Natural killer cell treated with Interleukin-12 subunit alpha and Interleukin-12 subunit beta and Interleukin-15 and Interleukin-18, amount 100 ng/mL, for 72 hours (primary cell): ENCODE measurements at places on chromosomes 6 and 20. TPM values are rescaled to one million over a fixed set of nuclear protein-coding genes. Genes with fewer than 3 reads are reported as not detected.

DNA sequence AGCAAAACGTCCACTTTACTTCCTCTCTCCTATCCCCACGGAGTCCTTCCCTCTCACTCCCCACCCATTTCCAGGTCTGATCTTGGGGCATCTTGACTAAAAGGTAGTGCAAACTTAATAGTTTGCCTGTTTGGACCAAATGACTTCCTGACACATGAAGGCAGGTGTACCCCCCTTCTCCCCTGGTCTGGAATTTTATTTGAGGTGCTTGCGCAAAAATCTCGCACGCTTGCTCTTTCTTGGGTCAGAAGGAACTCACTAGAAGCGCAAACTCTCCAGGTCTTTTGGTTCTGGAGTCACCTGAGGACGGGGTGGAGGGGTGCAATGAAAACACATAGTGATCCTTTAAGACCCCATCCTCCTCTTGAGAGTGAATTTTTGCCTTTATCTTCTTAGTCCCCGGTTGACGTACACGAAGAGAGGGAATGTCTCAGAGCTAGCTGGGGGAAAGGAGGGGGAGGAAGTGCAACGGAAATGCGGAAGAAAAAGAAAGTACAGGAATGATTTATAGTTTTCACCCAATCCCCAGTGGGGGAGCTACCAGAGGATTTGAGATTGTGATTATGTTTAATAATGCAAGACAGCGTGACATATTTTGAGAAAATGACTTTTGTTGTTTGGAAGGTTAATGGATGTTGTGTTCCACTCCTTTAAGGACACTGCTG lies 4.9 kb downstream of the ADGRB3 start:
- H3K27ac ChIP-seq: no peak overlapping the region
- no peak for DNase-seq

DNA sequence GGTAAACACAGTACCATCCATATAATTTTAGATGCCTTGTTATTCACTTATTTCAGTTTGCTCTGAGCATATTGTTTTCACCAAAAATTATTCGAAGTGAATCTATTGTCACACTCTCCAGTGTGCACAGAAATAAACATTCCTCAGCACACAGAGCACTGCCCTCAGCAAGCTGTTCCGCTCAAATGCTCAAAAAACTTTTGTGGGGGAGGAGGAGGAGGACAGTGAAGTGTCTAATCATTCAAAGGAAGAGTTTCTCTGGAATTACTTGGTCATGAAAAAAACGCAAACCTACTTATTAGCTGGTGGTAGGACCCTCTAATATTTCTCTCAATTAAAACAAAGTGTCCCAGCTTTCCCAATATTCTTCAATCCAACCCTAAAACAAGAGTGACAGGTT lies 88.3 kb downstream of the DTNBP1 start:
- H3K27ac ChIP-seq: no peak overlapping the region
- H3K36me3 ChIP-seq: no peaks in the 10 kb centered on the region
- DNase-seq: no peak
- H3K4me1 ChIP-seq: peaks cover 50% of the 10 kb centered on the region

- peaks cover 15% of the 10 kb centered on the region for H3K36me3 ChIP-seq
- H3K4me1 ChIP-seq: peaks cover 6% of the 10 kb centered on the region
- DNase-seq: no peak
- peaks cover 47% of the 10 kb centered on the region for H3K27me3 ChIP-seq
- H3K27ac ChIP-seq: no peak overlapping the region
These were observed 31.4 kb downstream of the TFAP2A start for GRCh38 chr6:10383331-10384090.

The SOX18 gene
- total RNA-seq: not detected

The FAM162B gene
- total RNA-seq: not detected
